ENCODE measurements at places on chromosomes 7 and 10.

- no peak for DNase-seq
These were observed 164.9 kb downstream of the ELMO1 start for GRCh38 chr7:37283716-37284115.

DNA sequence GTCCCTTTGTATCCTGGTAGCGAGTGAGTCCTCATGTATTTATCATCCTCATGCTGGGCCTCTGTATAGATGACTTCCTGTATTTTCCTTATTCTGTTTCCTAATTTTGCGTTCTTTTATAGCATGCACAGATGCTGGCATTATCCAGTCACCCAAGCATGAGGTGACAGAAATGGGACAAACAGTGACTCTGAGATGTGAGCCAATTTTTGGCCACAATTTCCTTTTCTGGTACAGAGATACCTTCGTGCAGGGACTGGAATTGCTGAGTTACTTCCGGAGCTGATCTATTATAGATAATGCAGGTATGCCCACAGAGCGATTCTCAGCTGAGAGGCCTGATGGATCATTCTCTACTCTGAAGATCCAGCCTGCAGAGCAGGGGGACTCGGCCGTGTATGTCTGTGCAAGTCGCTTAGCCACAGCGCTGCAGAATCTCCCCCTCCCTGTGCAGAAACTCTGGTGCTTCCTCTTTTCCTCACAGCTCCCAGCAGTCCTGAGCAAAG, 183.1 kb upstream of the PRSS58 start:
- no peak for DNase-seq

GRCh38 chr10:63421591-63421990, 44.2 kb downstream of the JMJD1C start:
- no peak for DNase-seq

DNA sequence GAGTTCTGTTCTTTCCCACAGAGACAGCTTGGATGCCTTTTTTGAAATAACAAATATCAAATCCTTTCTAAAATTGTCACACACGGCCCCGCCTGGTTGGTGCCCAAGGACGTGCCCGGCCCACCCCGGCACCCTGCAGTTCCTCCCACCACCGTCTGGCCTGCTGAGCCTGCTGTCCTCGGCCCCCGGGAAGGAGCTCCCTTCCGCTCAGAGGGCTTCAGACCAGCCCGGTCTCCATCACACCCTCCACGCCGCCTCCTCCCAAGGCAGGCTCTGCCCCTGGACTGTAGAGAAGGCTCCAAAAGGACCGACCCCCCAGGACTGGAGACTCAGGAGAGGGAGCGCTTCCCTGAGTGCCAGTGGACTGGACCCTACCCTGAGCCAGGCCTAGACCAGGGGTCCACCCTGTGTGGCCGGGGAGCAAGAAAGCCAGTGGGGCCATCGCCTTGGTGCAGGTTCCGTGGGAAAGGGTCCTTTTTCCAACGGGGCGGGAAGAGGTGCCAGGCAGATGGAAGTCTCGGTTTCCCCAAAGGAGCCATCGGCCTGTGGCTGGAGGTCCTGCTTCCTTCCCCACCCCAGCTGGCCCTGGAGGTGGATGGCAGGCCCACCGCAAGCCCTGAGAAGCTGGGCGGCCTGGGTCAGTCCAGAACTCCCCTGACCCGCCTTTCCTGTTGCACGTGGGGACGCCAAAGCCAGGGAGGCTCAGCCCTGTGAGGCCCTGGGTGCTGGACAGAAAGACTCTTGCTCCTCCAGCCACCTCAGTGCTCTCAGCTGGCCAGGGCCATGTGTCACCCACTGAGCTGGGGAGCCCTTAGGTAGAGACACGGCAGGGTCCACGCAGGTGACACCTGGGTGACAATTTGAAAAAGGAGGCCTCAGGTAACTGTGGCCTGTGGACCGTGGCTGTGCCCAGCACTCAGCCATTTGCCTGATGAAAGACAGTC, 69.8 kb downstream of the PWWP2B start:
- DNase-seq, result no peak

DNA sequence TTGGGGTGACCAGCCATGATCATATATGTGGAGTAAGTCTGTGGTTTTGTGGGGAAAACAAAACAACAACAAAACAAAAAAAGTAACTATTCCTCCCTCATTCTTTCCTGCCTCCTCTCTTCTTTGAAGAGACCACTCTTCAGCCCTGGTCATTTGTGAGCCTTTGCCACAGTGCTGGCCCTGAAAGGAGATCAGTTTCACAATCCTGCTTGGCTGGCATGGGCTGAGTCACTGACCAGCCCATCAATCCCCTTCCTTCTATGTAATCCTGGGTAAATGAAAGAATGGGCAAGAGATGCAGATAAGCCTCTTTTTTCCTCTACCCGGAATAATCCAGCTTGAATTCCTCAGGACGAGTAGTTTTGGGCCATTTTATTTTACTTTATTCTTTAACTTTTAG, 13.6 kb downstream of the CSTF2T start:
- DNase-seq, result no peak

- DNase-seq, result peak; percentile 1
These were observed 180.8 kb downstream of the RAB11FIP2 start for GRCh38 chr10:117865945-117866344.

- DNase-seq, result no peak
These were observed 177.7 kb downstream of the ACTR3B start for GRCh38 chr7:152937282-152937681.

GRCh38 chr10:43230909-43231522, 35.8 kb downstream of the RASGEF1A start:
- no peak for DNase-seq

DNA sequence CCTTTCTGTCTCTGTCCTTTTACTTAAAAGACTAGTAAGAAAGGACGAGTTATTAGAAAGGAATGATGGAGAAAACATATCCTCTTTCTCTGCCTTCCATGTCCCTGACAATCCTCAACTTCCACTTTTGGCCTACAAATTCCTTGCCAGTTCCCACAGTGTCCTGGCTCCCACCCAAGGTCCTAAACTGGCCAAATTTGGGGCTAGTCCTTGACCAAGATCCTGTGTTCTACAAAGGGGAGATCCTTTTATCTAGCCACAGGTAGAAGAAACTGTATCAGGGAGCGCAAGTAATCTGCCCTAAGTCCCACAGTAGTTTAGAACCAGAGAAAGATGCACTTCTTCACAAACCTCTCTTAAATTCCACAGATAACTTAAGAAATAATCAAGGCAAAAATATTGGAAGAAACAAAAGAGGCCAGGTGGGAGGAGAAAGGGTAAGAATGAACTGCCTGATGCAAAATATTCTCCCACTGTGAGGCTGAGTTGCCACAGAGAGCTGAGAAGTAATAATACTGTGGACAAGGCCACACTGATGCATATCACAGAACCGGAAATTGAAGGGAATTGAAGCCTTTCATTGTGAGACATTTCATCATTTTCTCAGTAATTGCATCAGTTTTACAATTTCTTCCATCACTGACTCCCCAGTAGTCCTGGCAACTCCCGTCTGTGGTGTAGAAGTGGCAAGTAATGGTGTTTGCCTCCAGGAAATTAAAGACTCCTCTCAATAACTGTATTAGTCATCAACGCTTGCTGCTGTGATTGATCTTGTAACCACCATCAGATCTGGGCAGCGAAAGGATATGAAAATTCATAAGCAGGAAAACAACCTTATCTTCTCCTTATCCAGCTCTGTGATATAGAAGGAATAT, 47.2 kb downstream of the DNAJC12 start:
- DNase-seq, result no peak

- DNase-seq, result no peak
These were observed 4.4 kb upstream of the HOXA11 start for GRCh38 chr7:27189295-27189996.
